ENCODE measurements at places on chromosomes 1 and 21. TPM values are rescaled to one million over a fixed set of nuclear protein-coding genes. Genes with fewer than 3 reads are reported as not detected.

The KLHDC9 gene
- total RNA-seq, result 0.41 TPM

The F13B gene
- not detected for total RNA-seq

The RASSF5 gene
- 153 TPM for total RNA-seq

The L1TD1 gene
- 0.06 TPM for total RNA-seq

The AGBL4 gene
- not detected for total RNA-seq
